ENCODE measurements at places on chromosomes 6 and 20.

GRCh38 chr6:119162134-119162775 lies 83.8 kb upstream of the FAM184A start:
- DNase-seq: no peak

GRCh38 chr6:28683945-28684538 lies 158.4 kb downstream of the GPX5 start:
- DNase-seq: no peak

GRCh38 chr6:37987018-37987417 lies 167.5 kb downstream of the ZFAND3 start:
- no peak for DNase-seq

- no peak for DNase-seq
These were observed 86.8 kb downstream of the CBLN4 start for GRCh38 chr20:55918471-55918870.
